ENCODE measurements at places on chromosomes 12 and 14. TPM values are rescaled to one million over a fixed set of nuclear protein-coding genes. Genes with fewer than 3 reads are reported as not detected.

The PIK3C2G gene
- total RNA-seq = not detected

The PMCH gene
- not detected for total RNA-seq

The KIF21A gene
- total RNA-seq = 23.0 TPM

The SDR9C7 gene
- not detected for total RNA-seq

The C12orf42 gene
- total RNA-seq = not detected

The GZMB gene
- not detected for total RNA-seq

The CAPZA3 gene
- total RNA-seq = not detected

The MMP19 gene
- total RNA-seq = 0.31 TPM

The RNFT2 gene
- total RNA-seq = 1.8 TPM

The SYNE3 gene
- total RNA-seq = 0.50 TPM

The SAMD4A gene
- total RNA-seq = 7.3 TPM

The KCNK13 gene
- total RNA-seq = 0.11 TPM

The TEAD4 gene
- total RNA-seq = 45.4 TPM

The KRT74 gene
- not detected for total RNA-seq

The HCAR2 gene
- 0.29 TPM for total RNA-seq

The APOLD1 gene
- total RNA-seq = 0.30 TPM

The MYF5 gene
- not detected for total RNA-seq
